ENCODE measurements at places on chromosomes 7 and 10.

DNA sequence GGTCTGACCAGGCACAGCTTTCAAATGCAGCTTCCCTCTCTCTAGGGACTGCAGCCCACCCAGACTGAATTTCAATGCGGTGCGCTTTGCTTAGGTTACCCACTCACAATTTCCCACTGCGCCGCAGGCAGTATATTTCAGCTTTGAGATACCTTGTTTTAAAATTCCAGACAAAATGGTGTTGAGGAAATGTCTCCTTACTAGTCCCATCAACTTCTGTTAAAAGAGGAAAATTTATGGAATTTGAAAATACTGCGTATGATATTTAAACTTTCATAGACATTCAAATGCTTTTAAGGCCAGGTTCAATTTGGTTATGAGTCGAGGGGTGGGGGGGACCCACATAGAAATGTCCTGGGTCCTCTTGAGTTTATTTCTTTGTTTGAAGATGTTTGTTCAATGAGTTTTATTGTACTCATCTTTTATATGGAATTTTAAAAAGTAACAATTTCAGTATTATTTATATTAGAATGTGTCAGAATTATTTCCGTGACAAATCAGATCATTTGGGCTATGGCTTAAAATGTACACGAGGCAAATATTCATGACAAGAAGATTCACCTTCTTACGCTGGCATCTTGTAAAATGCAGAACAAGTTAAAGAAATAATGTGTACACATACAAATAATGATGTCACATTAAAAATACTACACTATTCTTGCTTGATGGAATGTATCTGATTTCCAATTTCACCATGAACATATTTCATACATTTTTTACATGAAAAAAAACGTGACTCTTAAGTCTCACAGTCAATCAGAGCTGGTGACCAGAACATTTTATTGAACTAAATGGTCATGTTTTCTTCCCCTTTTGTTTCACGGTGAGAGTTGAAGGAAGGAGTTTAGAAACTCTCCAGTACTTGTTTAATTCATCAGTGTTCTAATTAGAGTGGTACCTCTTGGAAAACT is 1.3 kb downstream of the IKZF1 start:
- no peak for DNase-seq

GRCh38 chr7:95411036-95411435 is 14.9 kb upstream of the PON3 start:
- no peak for DNase-seq

- DNase-seq = no peak
Measured at GRCh38 chr7:146067880-146068279, 48.7 kb upstream of the CNTNAP2 start.

DNA sequence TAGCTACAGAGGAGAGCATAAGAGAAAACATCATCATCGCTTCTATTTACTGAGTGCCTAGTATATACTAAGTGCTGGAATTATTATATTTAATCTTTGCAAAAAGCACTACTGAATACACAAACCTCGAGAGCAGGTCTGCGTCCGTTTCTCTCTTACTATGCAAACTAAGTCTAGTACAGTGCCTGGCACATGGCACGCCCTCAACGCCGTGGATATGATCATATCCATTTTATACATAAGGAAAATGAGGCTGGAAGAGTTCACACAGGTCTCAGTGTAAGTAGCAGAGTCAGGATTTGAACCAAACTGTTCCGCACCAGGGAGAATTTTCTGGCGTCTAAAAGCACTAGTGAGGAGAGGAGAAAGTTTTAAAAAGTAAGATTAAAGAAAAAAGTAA is 17.6 kb downstream of the MXI1 start:
- DNase-seq = no peak

- DNase-seq = no peak
Measured at GRCh38 chr10:72588266-72588665, 37.6 kb downstream of the MICU1 start.
